ENCODE measurements at places on chromosomes 5 and 9.

DNA sequence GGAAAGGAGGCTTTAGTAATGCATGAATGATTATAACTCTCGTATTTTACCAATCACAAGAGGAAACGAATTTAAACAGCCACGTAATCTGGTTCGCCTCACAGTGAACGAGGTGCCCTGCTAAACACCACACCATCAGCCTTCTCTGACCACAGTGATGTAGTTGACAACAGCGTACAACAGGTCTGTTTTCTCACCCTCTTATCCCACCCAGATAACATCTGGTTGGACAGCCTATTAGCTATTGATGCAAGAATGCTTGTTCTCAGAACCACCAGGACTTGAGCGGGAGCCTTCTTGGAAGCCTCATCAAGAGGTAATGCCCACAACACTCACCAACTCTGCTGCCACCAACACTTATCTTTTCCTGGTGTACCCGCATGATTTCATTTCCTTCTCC lies 23.3 kb downstream of the SLC1A3 start:
- DNase-seq: no peak

DNA sequence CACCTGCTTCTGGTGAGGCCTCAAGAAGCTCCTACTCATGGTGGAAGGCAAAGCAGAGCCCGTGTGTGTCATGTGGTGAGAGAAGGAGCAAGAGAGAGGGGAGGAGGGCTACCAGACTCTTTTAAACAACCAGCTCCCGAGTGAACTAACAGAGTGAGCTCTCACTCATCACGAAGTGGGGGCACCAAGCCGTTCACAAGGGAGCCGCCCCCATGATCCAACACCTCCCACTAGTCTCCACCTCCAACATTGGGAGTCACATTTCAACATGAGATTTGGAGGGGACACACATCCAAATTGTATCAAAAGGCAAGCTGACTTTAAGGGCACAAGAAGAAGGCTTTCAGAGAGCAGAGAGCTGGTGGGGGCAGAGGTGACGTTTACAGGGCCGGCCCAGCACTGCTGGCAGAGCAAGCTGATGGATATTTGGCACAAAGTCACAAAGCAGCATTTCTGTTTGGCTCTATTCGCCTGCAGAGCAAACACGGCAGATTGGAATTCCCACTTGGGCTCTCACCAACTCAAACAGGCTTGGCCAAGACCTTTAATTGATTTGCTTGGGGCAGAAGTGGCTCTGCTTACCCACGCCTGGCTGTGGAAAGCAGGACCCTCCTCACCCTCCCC lies 20.0 kb downstream of the PITX1 start:
- DNase-seq: no peak

DNA sequence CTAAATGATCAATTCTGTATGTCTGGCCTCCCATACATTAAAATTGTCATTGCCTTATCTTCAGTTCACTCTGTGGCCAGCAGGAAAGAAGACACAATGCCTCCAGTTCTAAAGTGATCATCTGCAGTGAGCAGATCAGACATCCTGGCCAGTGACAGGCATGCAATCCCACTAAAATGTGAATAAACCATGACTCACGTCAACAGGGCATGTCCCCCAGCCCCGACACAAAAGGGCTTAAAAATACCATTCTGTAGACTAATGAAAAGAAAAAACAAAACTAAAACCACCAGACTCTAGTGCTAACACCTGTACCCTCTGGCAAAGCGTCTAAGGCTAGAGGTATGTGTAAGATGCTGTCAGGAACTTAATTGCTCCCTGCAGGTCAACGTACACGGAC lies 38.5 kb downstream of the DDX31 start:
- DNase-seq: no peak

DNA sequence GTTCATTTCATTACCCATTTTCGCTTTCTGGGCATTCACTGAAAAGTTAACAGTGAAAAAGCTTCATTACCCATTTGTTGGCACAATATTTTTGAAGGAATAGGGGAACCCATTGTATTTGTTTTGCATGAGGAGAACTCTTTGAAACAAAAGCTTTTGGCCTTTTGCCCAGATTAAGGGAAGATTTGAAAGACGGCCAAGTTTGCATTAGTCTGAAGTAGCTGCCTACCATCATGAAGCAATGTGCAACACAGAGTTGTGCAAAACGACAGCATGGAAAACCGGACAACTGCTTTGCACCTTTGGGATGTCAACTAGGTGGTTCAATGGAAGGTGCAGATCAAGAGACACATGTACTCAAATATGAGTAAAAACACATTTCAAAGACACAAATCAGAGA lies 84.9 kb downstream of the TRPM3 start:
- no peak for DNase-seq

- no peak for DNase-seq
Measured at GRCh38 chr5:167346461-167346860, 945.0 kb upstream of the WWC1 start.
